ENCODE measurements at places on chromosomes 2 and 18.

DNA sequence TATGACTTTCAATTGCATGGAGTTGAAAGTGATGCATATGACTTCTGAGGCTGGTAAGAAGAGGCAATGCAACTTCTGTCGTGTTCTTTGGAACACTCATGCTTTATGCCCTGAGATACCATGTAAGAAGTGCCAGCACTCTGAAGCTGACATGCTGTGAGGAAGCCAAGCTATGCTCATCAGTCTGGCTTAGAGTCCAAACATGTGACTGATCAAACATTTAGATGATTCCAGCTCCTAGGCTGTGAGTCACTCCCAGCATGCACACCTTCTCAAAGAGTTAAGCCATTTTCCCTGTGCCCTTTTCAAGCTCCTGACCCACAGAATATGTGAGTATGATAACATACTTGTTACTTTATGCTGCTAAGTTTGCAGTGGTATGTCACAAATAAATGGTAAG lies 15.8 kb upstream of the VRK2 start:
- no peak for DNase-seq

GRCh38 chr2:165839610-165840009 lies 45.6 kb upstream of the GALNT3 start:
- no peak for DNase-seq

- no peak for DNase-seq
These were observed 503 bp downstream of the ANXA4 start for GRCh38 chr2:69742322-69742952.

DNA sequence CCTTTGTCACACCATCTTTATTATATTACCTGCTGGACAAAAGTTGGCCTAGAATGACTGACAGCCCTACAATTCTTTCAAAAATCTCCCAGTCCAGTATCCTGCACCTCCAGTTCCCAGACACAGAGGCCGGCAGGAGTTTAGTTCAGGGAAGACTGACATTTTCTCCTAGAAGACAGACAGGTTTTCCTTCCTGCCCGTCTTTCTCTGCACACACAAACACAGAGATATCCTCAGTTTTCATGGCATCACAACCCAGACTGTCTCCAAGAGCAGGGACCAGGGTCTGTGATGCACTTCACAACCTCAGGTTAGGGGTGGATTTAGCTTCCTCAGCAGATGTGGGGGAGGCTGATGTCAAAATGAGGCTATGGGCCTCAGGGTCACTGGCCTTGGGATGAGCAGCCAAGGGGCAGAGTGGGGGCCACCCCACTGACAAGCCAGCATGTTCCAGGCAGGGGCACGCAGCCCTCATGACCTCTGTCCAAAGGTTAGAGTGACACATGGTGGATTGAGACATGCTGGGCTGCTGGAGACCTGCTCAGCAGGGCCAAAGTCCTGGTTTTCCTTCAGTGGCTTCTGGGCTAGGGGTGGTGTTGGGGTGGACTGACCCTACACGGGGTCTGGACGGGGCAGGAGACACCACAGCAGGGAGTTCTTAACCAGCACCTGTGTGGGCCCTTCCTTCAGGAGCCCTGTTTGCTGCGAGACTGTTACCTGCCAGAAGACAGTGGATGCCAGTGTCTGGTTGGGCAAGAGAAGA lies 70.5 kb downstream of the SFXN5 start:
- no peak for DNase-seq

DNA sequence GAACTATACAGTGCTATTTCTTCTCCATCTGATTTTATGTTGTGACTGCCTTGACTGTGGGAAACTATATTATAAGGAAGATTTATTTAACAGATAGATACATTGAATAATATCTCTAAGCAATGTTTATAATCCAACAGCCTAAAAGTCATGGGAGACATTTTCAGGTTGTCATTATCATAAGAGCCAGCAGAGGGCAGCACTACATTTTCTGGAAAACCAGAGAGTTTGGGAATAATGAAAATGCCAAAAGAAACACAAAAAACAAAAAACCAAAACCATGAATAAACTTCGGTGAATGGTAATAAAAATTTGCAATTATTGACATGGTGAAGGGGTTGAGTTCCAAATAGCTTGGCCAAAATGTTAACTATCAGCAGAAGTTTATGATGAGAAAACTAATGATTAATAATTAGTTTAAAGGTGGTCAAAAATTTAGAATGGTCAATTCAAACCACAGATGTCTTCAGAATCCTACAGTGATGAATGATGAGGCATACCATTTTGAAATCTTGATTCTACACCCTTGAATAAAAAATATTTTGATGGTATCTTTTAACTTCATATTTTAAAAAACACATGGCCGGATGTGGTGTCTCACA lies 4.7 kb downstream of the EEF1B2 start:
- DNase-seq = no peak

DNA sequence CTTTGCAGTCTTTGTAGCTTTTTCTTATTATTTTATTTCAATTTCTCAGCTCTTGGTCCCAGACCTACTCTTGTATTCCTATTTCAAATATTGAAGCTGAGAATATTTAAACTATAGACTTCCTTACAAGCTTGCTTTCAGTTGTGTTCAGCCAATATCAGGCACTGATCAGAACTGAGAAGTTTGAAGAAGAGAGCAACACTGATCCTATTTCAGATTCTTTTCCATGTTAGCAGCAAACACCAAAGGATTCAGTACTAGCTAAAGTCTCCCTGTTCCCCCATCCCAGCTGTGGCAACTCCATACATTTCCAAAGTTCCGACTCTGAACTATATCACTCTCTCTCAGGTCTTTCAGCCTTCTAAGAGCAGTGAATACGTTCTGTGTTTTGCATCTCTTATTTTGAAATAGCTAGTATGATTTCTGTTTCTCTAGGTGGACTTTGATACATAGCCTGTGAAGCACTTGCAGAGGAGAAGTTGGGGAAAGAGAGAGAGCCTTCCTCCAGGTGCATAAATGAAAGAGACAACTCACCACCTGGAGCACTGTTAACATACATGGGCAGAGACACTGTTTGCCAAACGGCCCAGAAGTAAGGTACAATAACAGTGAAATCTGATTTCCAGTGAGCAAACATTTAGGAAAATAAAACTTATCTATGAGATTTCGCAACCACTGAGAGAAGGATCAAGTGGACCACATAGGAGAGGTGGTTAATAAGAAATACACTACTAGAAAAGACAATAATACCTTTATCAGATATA lies 135.0 kb upstream of the ZNF804A start:
- no peak for DNase-seq

DNA sequence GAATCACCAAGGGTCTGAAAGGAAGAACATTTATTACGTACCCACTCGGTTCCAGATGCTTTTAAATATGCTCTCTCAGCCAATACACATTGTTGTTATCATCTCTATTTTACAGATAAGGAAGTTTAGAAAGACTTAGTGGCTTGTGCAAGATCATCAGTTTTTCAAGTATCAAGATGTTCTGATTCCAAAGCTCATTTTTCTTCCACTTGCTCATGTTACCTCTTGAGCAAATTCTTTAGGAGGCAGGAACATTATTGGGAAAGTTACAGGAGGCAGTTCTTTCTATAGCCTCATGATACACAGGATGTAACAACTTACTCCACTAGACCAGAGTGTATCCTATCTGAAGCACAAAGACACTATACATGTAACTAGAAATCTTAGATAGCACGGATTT lies 65.0 kb upstream of the MMADHC start:
- no peak for DNase-seq

DNA sequence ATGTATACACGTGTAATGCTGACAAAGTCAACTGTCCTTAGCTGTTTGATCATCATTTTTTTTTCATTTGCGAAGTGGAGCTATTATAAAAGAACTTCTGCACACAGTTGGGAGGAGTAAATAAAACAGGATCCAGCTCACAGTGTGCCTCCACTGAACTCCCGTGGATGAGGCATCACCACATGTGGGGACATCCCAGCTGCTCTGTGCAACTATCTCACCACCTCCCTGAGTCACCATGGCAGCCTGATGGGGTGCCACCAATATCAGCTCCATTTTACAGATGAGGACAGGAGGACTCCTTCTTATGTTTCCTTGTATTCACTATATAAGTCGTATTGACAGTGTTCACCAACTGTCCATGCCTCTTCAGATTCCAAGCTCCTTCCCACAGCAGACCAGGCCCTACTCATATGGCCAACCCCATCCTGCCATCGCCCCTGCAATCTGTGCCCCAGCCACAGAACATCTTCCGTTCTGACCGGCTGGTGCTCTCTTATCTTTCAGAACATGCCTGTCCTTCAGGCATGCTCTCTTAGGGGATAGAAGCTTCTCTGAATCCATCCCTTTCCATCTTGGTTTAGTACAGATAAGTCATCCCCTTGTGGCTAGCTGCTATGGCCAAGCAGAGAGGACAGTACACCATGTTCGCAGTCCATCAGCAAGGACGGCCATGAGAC lies 288.1 kb downstream of the RNF144A start:
- no peak for DNase-seq

- no peak for DNase-seq
These were observed 272.0 kb upstream of the DSEL start for GRCh38 chr18:67788310-67789164.

DNA sequence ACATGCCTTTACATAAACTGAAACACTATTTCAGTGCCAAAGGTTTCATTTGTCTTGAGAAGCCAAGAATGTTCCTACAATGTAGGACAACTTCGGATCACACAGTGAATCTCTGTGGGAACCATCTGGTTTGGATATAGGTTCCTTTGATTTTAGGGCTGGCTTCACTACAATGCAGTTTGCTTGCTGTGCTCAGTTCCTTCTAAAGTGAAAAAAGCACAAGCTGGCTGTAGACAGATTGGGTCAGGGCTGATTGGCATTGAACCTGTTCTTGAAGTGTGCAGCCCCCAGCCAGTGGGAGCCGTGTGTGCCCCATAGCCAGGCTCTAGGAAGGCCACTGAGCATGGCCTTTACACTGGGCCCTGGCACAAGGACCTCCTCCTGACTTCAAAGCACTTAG lies 167.9 kb upstream of the HNRNPA3 start:
- DNase-seq = no peak

- DNase-seq = no peak
These were observed 15.5 kb upstream of the ECEL1 start for GRCh38 chr2:232502911-232503808.

DNA sequence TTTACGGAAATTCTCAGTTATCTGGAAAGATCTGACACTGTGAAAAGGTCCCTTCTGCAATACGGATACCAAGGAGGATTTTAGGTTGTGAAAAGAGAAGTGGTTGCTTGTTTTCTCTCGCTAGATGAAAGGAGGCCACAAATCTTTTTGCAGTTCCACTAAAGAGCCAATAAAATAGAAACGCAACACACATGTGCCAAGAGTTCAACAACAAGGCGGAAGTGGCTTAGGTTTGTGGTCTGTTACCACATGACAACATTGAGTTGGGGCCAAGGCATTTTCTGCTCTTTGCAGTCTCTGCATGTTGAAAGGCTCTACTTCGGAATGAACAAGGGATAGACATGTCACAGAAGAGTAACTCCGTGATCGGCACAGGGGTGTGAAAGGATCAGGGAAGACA lies 115.7 kb upstream of the OSR1 start:
- peak; percentile 65 for DNase-seq

DNA sequence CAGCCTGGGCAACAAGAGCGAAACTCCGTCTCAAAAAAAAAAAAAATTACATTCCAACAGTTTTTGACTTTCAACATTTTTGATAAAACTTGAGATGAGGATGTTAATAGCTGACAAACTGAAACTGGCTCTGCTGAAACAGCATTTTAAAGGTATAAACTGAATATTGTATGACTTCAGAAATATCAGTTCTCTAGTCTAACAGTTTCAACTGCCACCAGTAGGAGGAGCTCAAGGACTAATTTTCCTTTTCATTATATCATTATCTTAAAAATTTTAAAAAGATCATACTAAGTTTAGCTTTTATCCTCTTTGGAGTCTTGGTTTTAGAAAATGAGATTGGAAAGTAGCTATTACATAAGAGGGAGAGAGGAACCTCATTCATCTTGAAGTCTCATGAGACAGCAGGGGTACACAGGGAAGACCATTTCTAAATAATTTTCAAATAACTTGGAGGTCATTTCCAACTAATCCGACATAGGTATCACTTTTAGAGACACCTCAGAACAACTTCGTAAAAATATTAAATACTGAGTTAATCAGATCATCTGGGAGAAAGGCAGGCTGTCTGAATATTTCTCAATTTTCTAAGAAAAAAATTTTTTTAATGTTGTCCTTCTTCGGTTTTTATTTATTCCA lies 37.6 kb upstream of the MCM6 start:
- DNase-seq = no peak

DNA sequence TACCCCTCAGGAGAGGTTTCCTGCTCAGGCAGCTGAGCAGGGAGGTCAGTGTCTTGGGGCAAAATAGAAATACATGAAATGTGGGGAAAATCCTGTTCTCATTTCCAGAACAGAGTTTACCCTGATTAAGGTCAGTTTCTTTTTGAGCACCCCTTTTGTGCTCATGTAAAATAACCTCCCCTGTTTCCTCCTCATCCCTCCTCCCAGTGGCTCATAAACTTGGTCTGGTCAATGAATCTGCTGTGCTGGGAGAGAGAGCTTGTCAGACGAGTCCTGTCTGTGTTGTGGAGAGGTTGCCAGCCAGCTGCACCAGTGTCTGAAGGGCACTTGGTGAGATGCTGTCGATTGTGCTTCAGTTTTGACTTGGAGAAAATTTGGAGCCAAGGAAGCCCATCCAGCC lies 48.6 kb downstream of the NTSR2 start:
- no peak for DNase-seq

- no peak for DNase-seq
These were observed 222.8 kb upstream of the HS6ST1 start for GRCh38 chr2:128541448-128541847.

- no peak for DNase-seq
These were observed 37.0 kb upstream of the METTL21A start for GRCh38 chr2:207662203-207662602.

DNA sequence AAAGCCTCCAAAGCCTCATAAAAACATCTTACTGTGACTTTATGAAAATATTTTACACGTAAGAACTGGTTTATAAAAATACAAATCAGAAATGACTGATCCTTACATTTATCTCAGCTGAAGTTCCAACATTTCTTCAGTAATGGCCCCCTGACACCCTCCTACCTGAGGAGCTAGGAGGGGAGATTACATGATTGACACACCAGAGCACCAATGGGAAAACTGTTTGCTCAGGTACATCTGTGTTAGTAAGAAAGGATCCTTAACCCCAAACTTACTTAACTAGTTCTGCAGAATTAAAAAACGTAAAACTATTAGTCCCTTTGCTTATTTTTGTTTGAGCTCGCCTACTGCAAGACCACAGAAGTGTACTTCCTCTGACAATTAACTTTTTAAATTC lies 27.0 kb downstream of the ENOSF1 start:
- DNase-seq = no peak

DNA sequence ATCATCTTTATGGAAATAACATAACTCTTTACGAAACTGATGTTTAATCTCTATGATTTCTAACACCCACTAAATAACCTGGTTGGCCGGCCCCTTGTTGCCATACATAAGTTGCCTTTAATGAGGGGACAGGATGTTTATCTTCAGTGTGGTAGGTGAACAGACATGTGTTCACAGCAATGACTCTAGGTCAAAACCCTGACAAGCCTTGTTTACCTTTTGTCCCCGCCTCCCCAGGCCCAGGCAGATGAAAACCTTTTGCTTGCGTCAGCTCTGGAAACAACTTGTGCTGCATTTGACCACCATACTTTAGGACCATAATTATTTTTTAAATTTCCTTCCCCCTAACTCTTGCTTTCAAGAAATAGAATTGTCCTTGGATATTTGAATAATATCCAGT lies 2.9 kb upstream of the DSG4 start:
- DNase-seq = no peak

GRCh38 chr2:187847245-187848208 lies 293.3 kb upstream of the TFPI start:
- DNase-seq = no peak
